ENCODE measurements at places on chromosomes 5 and 9. TPM values are rescaled to one million over a fixed set of nuclear protein-coding genes. Genes with fewer than 3 reads are reported as not detected.

DNA sequence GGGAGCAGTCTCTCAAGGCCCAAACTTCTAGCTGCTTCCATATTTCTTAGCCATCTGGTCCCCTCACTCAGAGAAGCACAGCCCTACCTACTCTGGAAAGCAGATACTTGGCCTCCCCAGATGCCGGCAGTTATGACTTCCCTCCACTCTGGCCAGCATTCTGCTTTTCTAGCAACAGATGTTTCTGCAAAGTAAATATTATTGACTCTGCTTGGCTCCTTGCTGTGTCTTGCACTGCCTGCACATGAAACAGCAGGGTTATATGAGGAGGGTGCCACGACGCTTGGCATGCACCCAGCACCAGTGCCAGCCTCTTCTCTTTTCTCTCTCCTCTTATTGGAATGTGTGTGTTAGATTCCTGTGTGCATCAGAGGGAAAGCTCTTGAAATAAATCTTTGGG lies 99.7 kb downstream of the ARHGAP26 start:
- DNase-seq = peak; percentile 45

- no peak for DNase-seq
Measured at GRCh38 chr5:132392978-132393825, 23.7 kb downstream of the SLC22A5 start.

DNA sequence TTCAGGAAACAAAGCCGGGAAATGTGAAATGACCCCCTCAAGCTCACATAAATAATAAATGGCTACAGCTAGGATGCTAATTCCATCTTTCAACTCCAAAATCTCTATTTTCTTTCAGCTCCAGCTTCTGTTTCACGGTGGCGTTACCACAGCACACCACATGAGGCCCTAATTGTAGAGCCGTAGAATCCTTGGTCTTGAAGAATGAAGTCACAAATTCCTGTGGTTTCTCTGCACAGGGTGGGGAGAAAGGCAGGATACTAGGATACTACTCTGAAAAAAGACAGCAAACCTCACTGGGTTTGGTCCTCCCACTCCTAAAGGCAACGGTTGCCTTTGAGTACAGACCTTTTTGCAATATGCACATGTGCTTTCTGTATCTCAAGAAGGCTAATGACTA lies 13.9 kb upstream of the RARS1 start:
- no peak for DNase-seq

GRCh38 chr5:170120576-170120975 lies 14.9 kb downstream of the FOXI1 start:
- no peak for DNase-seq

- DNase-seq = no peak
Measured at GRCh38 chr9:9215050-9215449, 1397.8 kb downstream of the PTPRD start.

- peak; percentile 14 for DNase-seq
Measured at GRCh38 chr9:75775166-75775565, 115.3 kb upstream of the PCSK5 start.

DNA sequence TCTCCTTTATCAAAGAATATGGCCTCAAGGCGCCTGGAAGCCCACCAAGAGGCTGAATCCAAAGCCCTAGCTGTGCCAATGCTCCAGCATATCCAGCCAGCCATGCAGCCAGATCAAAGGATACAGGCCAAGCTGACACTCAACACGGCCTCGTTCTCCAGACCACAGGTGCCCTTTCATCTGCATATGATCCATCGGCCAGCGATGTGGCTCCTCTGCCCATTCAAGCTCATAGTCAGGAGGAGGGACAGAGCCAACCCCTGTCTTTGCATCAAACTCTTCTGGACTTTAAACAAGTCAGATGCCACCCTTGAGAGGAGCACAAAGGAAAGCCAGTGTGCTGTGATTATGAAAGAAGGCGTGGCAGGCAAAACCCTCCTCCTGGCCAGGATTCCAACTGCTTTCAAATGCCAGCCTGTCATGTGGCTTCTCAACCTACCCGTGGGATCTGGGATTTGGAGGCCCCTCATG lies 42.5 kb downstream of the ADAM19 start:
- peak; percentile 50 for DNase-seq

DNA sequence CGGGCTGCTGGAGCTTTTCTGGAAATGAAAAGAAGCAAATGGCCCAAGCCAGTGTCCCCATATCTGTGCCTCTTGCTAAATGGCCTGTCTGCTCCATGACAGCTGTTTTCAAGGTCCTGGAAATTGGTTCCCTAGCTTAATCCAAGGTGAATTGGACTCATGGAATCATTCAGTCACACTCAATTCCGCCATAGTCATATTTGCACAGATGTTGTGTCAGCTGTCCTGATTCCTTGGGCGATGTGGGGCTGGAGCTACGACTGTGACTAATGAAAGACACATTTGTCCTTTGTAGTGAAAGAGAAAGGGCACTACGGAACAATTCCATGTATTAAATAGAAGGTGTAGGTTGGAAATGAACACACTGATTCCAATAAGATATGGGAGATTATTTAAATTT lies 102.9 kb upstream of the MEGF10 start:
- DNase-seq = no peak

- DNase-seq = peak; percentile 16
Measured at GRCh38 chr5:154782326-154782725, 27.1 kb downstream of the LARP1 start.

DNA sequence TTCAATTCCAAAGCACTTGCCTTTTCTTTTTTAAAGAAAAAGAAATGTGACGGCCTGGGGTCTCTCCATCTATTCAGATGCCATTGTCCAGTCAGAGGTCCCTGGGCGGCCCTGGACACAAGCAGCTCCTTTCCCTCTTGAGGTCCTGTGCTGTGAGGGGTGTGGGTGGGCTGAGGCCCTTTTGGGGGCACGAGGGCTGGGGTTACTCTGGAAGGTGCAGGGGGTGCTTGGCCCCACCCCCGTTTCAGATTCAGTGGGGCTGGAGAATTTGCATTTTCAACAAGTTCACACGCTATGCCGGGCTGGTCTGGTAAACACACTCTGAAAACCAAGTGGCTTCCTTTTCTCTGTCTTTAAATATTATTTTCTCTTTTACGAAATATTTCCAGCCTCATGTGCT lies 91.4 kb upstream of the PHYKPL start:
- DNase-seq = no peak

DNA sequence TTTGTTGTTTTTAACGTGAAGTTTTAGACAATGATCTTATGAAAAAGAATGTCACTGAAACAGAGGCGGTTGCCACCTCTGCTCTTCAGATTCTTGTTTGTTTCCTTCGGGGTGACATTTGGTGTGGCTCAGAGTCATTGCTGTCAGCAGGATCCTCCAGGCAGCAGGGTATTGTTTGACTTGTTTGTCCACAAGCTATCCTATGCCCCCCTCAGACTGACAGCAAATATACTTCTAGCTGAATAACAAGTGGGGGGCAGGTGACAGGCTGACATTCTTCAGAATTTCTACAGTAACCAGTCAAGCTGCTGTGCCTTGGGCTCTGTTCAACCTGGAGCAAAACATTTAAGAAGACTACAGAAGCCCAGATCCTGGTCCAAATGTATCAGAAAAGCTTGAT lies 383.3 kb downstream of the YTHDC2 start:
- DNase-seq = no peak

- no peak for DNase-seq
Measured at GRCh38 chr9:112110094-112110776, 64.9 kb downstream of the SUSD1 start.

DNA sequence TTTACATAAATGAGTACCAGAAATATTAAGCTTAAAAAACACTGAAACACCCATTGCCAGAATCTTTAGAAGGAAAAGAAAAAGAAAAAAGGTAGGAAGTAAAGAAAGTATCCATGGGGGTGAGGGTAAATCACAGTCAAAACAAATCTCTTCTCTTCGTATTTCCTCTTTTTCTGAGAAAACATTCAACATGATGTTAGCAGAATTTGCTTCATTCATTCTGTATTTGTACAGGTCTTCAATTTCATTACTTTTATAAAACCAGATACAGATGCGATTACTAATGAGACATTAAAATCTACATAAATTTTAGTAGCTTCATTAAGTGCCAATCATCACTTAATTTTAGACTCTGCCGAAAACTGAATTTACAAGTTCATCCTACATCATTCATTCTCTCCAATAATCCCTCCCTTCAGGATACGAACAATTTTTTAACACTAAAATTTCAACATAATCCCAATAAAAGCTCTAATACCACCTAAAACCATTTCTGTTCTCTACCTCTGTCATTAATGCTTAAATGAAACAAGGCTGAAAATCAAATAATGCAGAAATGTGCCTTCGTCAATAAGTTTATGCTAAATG lies 7.0 kb downstream of the NR3C1 start:
- DNase-seq = no peak

DNA sequence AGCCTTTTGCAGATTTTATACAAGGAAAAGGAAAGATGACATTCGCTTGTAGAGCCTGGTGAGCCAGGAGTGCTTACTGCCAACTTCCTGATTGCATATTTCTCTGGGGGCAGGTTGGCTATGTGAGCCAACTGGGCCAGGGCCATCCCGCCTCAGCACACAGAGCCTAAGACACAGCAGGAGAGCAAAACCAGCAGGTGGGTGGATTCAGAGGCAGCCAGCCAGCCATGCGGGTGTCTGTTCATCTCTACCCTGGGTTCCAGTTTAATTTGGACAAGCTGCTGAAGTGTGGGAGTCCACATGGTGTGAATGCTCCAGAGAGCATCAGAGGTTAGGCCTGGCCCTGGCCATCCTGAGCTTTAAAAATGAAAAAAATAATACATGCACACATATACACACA lies 291.4 kb downstream of the ARHGEF28 start:
- peak; percentile 18 for DNase-seq

DNA sequence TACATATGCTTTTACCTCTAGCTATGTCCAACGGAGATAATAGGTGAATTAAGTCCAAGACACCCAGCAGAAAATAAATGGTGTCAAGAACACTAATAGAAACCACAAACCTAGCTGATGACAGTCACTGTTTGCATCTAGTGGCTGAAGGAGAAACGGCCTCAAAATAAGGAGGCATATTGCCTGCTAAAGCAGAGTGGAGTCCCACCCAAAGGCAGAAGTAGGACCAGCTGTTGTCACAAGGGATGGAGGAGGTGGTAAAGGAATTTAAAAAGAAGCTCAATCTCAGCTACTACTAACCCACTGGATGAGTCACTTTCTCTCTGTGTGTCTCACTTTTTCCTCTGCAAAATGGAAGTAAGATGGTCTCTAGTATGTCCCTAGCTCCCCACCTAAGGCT lies 224.3 kb downstream of the GRIA1 start:
- no peak for DNase-seq

GRCh38 chr9:104882566-104882965 lies 45.4 kb downstream of the ABCA1 start:
- DNase-seq = no peak

DNA sequence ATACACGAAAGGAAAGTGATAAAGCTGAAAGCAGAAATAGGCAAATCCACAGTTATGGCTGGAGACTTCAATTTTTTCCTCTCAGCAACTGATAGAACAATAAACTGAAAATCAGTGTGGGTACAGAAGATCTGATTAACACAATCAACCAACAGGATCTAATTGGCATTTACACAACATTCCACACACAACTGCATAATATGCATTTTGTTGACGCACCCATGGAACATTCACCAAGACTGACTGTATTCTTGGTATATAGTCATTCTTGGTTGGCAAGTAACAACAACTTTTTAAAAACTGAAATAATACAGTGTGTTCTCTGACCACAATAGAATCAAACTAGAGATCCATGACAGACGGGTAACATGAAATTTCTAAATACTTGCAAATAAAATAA lies 218.7 kb upstream of the S1PR3 start:
- no peak for DNase-seq

GRCh38 chr5:159402311-159402710 lies 72.0 kb upstream of the IL12B start:
- no peak for DNase-seq

DNA sequence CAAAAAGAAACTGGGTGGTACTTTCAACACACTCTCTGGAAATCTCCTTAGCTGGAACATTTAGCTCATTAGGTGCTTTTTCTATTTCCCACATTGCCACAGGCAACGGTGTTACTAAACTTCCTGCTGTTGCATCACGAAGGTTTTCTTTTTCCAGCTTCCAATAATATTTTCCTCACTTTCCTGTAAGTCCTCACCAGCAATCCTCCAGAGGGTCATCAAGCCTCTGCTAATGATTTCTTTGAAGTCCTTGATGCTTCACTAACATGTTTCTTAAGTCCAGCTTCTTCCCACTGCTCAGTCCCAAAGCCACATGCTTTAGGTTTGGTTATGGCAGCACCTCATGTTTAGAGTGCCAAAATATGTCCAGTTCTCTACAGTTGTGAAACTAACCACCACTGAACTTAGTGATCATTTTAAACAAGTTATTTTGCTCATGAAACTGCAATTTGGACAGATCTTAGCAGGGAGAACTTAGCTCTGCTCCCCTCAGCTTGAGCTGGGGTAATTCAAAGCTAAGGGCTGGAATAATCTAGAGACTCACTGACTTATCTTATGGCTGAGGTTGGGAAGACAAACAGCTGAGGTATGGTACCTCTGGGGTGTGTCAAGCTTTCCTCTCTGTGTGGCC lies 39.9 kb upstream of the RETREG1 start:
- no peak for DNase-seq

DNA sequence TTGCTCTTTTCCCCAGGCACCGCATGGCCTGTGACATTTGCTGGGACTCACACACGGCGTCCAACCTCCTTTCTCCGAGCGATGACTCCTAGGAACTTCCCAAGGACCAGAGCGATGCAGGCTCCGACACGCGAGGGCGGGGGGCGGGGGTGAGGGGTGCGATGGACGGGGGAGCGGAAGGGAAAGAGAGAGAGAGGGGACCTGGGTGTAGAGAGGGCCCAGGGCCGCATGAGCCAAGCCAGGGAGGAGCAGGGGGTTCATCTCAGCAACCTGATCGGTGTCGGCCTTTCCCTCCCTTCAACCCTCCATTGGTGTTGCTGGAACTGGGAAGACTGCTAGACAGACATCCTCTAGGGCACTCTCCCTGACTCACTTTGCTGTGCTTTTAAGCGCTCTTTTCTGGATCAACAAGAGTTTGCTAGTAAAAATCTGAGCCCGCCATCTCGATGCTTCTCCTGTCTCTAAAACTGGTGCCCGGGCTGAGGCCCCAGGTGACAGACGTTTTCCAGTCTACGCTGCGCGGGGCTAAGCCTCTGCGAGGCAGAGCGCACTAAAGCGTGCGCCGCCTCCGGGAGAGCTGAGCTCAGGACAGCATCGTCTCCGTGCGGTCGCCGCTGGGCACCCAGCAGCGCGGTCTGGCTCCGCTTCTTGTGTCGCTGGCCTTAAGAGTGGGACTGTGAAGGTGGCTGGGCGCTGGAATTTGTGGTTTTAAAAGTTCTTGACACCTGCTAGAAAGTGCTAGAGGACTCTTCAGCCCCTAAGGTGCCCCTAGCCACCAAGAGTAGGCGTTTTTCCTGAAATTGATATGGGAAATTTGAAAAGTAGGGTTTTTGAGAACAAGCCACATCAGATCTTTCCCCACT lies 1.0 kb upstream of the TSLP start:
- peak; percentile 29 for DNase-seq

Gene KCNV2
- not detected for total RNA-seq

Gene ADRA1B
- 1.1 TPM for total RNA-seq

Gene WNK2
- 220 TPM for total RNA-seq

Gene IRX4
- total RNA-seq = 19.1 TPM

Gene PPP2R2B
- total RNA-seq = 0.62 TPM

Gene OTULINL
- 6.1 TPM for total RNA-seq

Gene GPR150
- not detected for total RNA-seq

Gene KIF27
- total RNA-seq = 2.9 TPM
